ENCODE measurements at places on chromosomes 2 and 18. TPM values are rescaled to one million over a fixed set of nuclear protein-coding genes. Genes with fewer than 3 reads are reported as not detected.

The STK36 gene
- 37.0 TPM for total RNA-seq

The GPR45 gene
- total RNA-seq, result not detected

The DYSF gene
- 0.30 TPM for total RNA-seq

The FHOD3 gene
- total RNA-seq, result 85.5 TPM

The SP3 gene
- 81.3 TPM for total RNA-seq

The MAPK4 gene
- not detected for total RNA-seq

The GPR155 gene
- 6.6 TPM for total RNA-seq

The RELCH gene
- total RNA-seq, result 48.3 TPM

The TNFAIP6 gene
- total RNA-seq, result 41.6 TPM

The ORMDL1 gene
- total RNA-seq, result 60.5 TPM

The HOXD10 gene
- total RNA-seq, result 19.4 TPM

The CNDP1 gene
- total RNA-seq, result not detected

The TMEM17 gene
- total RNA-seq, result 3.0 TPM

The ANKRD23 gene
- total RNA-seq, result 1.2 TPM

The RNPEPL1 gene
- total RNA-seq, result 48.7 TPM

The HOXD11 gene
- total RNA-seq, result 7.8 TPM

The SERPINB3 gene
- not detected for total RNA-seq

The CENPA gene
- 0.30 TPM for total RNA-seq

The CDH2 gene
- 523 TPM for total RNA-seq

The CD207 gene
- not detected for total RNA-seq

The SERPINB5 gene
- not detected for total RNA-seq

The CXCR2 gene
- not detected for total RNA-seq

The PCBP1 gene
- 33.6 TPM for total RNA-seq

The RGPD4 gene
- total RNA-seq, result not detected

The SOCS6 gene
- 43.4 TPM for total RNA-seq

The PKDCC gene
- 30.3 TPM for total RNA-seq

The FRZB gene
- total RNA-seq, result 0.23 TPM

The DCDC2C gene
- total RNA-seq, result not detected

The RTP5 gene
- total RNA-seq, result not detected

The DYNAP gene
- total RNA-seq, result not detected

The TUBB8B gene
- not detected for total RNA-seq

The ZSCAN30 gene
- total RNA-seq, result 14.8 TPM

The AFTPH gene
- 34.4 TPM for total RNA-seq

The KIAA2012 gene
- total RNA-seq, result 0.09 TPM

The NT5C1B gene
- total RNA-seq, result not detected

The CABLES1 gene
- 2.7 TPM for total RNA-seq

The UGP2 gene
- 245 TPM for total RNA-seq

The INHBB gene
- total RNA-seq, result not detected

The SIX3 gene
- not detected for total RNA-seq

The DSG4 gene
- not detected for total RNA-seq

The RUFY4 gene
- total RNA-seq, result not detected

The CLIP4 gene
- 47.8 TPM for total RNA-seq

The IL36G gene
- not detected for total RNA-seq

The SIGLEC15 gene
- total RNA-seq, result 2.5 TPM

All from smooth muscle cell of the umbilical artery (primary cell).